HFFc6 (cell line): ENCODE measurements at places on chromosomes 2 and 18.
A peak's percentile ranks its signal among the peaks of the same experiment; 100 is the strongest.

DNA sequence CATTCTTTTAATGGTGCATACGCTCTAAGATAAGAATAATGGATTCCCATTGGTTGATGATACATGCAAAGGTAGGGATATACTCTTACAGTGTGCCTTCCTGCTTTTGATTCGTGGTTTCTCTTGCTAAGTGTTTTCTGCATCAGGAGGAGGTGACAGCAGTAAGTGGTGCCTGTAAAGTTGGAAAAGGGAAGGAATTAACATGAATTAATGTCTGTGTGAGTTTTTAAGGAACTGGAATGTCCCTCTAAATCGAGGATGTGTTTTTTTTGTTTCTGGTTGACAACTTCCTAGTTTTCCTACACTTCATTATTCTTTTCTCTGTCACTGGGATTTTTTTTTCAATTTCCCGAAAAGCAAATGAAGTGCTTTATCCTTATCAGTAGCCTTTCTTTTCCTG is 54.4 kb downstream of the CRIM1 start:
- no peak for DNase-seq

DNA sequence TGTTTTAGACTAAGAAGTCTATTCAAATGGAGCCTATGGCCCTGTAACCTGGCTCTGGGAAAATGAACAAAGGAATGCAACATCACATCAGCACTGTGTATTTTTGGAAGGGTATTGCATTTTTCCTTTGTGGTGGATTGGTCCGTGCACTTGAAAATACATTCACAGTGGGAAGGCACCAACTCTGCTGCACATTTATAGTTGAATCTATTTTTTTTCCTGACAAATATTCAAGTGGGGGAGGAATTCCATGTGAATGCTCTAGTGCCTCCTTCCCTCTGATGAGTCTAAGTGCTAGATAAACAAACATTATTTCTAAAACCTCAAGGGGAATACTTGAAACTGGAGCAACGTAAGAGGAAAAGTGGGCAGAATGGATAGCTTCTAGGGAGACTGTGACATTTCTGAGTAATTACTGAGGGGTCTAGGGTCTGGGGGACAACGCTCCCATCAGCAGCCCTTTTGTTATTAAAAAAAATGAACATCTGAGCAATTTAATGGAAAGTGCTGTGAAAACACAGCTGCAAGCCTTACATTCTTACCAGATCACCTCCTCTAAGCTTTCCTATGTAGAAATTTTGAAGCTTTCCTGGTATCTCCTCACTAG is 208.2 kb downstream of the SLC8A1 start:
- peak; percentile 72 for DNase-seq

DNA sequence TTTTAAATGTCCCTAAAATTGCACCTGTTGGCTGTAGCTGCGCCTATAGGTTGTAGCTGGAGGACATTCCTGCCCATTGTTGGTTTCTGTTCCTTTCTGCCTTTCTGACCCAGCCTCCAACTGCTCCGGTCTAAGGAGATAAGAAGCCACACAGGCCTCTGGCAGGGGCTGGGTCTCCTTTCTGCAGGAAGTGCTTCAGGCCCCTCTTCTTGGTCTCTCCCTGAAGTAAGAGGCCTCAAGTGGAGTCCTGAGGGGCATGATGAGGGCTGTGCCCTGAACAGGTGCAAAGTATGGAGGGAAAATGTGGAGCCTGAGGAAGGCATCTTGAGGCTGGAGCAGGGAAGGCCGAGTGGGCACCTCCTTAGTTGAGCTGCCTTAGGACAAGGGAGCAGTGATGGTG is 10.4 kb upstream of the SFTPB start:
- no peak for DNase-seq

GRCh38 chr2:151334082-151334815 is 23.1 kb upstream of the TNFAIP6 start:
- DNase-seq, result peak; percentile 94

DNA sequence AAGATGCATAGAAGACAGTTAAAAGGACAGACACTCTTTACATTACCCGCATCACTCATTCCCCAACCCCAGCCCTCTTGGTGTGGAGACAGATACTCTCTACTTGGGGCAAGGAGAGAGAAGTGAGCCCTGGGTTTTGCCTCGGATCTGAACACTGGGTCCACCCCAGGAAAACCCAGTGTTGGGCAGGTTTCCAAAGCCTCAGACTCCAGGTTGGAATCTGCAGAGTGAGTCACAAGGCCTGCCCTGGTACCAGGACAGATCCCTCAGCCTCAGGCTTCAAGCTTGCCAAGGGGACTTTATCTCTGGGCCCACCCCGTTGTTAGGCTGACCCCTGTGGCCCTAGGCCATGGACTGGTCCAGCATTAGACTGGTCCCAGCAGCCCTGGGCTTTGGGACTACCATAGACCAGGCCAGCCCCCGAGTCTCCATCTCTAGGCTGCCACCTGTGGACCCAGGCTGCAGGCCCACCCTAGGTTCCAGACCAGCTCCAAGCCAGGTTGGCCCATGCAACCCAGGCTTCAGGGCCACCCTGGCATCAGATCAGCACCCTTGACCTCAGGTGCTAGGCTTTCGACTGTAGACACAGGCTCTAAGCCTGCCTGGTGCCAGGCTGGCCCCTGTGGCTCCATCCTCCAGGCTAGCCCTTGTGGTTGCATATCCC is 112.8 kb downstream of the GULP1 start:
- DNase-seq, result peak; percentile 12

DNA sequence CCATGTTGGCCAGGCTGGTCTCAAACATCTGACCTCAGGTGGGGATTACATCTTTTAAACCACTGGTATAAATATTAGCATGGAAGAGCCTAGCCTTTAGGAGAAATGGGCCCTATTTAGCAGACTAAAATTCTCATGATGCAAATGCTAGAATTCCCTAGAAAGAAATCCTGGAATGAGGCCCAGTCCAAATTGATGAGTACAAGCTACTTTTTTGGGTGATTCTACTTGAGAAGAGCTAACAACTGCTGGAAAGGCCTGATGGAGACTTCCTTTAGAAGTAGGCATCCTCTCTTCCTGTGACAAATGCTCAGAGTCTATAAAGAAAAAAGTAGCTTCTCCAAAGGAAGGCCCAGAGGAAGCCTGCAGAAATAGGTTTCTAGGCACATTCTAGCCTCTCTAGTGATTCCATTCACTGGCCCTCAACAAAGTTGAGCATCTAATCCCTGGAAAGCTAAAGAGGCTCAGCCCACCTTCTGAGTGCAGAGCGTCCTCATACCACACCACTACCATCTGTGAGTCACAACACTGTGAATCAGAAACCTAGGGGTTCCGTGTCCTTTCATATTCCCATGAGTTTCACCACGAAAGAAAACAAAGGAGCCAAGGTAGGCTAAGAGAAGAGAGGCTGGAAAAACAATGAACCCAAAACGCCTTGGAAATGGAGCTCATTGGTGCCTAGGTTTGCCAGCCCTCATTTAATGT is 183.1 kb downstream of the C1D start:
- DNase-seq, result peak; percentile 75
